Skin of body (tissue), 3 donors: ENCODE measurements at places on chromosomes 4 and X.

GRCh38 chr4:127118681-127119080, 514.1 kb upstream of the INTU start:
- peak; percentile 19 for DNase-seq

- DNase-seq = no peak
These were observed 317.5 kb downstream of the PPARGC1A start for GRCh38 chr4:23572382-23572781.

DNA sequence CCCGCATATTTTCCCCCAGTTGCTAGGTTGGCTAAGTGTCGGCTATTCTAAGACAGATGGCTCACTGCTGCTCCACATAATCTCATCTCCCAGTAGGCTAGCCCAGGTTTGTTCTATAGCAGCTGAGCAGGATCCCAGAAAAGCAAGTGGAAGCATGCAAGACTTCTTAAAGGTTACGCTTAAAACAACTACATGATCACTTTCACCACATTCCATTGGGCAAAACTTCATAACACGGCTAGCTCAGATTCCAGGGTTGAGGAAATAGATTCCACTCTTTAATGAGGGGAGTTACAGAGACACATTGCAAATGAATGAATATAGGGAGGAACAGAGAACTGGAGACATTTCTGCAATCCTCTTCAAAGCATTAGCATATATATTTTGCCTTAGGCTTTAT, 12.9 kb upstream of the RAB33B start:
- no peak for DNase-seq

GRCh38 chr4:113094331-113094730, 44.9 kb downstream of the ANK2 start:
- DNase-seq = no peak

DNA sequence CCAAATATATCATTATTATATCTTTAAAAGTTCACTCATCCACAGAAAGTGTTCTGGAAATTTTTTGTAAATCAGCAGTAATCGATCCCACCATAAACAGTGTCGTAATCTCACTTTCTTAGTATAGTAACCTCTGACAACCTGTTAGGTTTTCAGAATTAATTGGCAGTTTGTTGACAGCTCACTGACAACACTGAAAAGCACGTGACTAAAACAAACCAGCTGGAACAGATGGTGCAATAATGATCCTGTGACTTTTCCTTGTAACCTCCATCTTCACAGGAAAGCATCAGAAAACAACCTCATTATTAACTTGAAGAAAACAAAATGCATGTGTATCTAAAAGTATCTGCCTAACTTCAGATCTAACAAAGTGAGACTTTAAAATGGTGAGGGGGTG, 48.5 kb downstream of the FSTL5 start:
- no peak for DNase-seq

GRCh38 chr4:69497886-69498395, 2.2 kb upstream of the UGT2B4 start:
- DNase-seq = no peak

- no peak for DNase-seq
These were observed 17.6 kb upstream of the DMP1 start for GRCh38 chr4:87632469-87632868.

DNA sequence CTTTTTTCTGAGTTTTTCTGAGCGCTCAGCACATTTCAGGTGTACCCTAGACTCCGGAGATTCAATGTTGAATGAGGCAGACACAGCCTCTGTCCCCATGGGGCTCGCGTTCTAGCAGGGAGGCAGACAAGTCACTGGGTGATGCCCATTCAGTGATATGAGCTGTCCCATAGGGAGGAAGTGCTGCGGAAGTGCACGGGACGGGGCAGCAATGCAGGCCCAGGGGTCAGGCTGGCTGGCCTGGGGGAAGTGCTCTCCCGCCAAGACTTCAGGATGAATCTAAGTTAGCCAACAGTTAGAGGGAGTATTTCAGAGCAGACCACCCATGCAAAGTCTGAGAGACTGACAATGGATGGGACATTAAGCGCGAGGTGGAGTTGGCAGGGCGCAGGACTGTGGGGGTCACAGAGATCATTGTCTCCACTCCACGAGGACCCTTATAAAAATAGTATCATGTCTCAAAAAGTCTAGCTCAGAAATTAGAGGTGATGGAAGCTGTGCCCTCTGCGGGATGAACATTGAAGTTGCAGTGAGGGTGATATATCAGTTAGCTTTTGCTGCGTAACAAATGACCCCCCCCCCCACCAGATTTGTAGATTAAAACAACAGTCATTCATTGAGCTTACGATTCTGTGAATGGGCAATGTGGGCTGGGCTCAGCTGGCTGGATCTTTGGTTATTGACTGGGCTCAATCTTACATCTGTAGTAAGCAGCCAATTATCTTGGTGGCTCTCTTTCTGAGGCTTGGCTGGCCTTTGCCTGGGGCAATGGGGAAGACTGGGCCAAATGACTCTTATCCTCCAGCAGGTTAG, 16.4 kb downstream of the PSAPL1 start:
- no peak for DNase-seq

DNA sequence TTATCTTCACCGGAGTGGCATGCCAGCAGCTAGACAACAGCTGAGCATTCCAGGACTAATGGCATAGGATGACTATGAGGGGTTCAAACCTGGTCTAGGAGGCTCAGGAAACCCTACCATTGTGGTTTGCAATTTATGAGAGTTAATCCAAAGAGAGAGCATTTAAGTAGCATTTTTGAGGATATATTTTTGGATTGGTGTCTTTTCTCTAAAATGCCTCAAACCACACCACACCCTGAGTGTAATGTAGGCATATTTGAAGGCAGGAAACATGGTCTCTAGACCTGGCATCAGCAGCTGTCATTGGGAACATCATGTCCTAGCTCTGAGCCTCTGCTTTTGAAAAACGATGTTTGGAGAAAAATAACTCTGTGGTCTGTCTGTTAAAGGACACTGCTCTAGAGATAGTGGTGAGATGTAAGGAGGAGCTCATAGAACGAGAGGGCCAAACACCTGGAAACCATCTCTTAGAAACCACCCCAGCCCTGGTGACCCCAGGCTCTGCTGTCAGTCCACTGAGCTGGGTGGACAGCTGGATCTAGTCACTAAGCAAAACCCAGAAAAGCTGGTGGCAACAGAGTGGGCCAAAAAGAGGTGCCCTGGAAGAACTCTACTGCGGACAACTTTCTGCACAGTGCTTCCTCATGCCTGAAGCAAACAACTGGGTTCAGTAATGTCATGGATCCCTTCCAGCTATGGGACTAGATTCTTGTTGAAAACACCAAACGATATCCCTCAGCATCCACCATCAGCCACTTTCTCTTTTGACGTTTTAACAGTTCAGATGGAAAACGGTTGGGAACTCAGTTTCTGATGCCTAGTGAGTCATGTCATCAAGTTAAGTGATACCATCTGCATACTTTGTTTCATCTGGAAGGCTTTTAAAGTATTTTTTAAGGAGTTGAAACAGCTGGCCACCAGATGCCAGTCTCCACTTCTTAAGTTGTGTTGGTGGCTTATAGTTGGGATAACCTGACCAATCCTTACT, 100.2 kb upstream of the C1QTNF7 start:
- DNase-seq = peak; percentile 93
